SJSA1 (cell line): ENCODE measurements at places on chromosomes 5 and 9. TPM values are rescaled to one million over a fixed set of nuclear protein-coding genes. Genes with fewer than 3 reads are reported as not detected.

DNA sequence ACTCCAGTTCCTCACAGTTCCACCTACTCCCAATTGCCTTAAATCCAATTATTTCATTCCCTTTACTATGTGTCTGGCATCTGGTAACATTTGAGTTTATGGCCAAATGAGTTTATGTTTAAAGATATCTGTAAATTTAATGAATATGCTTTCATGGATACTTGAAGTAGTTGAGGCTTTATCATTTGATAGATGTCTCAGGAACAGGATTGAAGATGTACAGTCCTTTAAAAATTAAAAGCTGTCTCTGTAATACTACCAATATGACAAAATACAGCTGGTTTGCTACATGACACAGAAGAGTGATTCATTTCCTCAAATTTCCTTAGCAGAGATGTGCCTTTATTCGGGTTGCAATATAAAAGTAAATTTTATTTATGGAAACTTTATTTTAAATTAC, 2326.0 kb upstream of the ACO1 start:
- H3K4me3 ChIP-seq = no peak overlapping the region
- no peaks in the 10 kb centered on the region for H3K27me3 ChIP-seq
- no peaks in the 10 kb centered on the region for H3K36me3 ChIP-seq
- no peak for DNase-seq
- no peaks in the 10 kb centered on the region for H3K4me1 ChIP-seq

DNA sequence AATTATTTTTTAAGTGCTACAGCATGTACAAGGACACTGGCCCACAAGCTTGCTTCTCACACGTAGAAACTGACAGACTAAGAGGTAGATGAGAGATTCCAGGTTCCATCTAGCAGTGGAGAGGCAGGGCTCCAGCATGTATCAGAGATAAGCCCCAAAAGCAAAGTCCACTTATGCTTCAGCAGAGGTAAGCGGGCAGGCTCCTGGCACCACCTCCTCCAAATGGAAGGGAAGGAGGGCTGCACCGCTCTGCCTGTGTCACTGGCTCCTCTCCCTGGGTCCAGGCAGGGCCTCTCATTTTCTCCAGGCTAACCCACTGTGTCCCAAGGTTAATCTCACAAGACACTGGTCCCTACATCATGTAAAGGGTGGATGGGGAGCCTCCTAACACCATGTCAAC, 15.9 kb downstream of the GRHPR start:
- no peak overlapping the region for H3K4me3 ChIP-seq
- DNase-seq = no peak
- no peak overlapping the region for H3K27ac ChIP-seq
- no peaks in the 10 kb centered on the region for H3K4me1 ChIP-seq
- H3K36me3 ChIP-seq = peaks cover 40% of the 10 kb centered on the region

DNA sequence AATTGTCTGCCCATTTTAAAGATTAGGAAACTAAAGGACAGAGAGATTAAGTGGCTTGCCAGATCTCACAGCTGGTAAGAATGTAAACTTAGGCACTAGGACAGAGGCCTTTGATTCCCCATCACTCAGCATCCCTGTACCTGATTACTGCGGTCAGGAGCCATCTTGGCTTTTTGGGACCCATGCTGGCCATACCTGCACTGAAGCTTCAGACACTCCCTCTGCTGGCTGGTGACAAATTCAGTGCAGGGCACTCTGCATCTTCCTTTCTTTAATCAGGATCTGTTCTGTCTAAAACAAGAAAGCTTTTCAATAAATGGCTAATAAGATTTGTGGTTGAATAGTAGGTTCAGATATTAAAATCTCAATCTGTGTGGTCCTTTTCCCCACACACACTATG, 215.5 kb upstream of the RORB start:
- H3K4me3 ChIP-seq = no peak overlapping the region
- no peaks in the 10 kb centered on the region for H3K36me3 ChIP-seq
- no peak for DNase-seq
- H3K27ac ChIP-seq = no peak overlapping the region
- no peaks in the 10 kb centered on the region for H3K4me1 ChIP-seq

GRCh38 chr5:156137071-156137869, 189.7 kb upstream of the SGCD start:
- no peak overlapping the region for H3K4me3 ChIP-seq
- no peaks in the 10 kb centered on the region for H3K36me3 ChIP-seq
- H3K27ac ChIP-seq = no peak overlapping the region
- H3K4me1 ChIP-seq = no peaks in the 10 kb centered on the region
- no peaks in the 10 kb centered on the region for H3K27me3 ChIP-seq
- DNase-seq = no peak

The GPR151 gene
- total RNA-seq = not detected in 2 replicates
